ENCODE measurements at places on chromosomes 2 and 18.

- DNase-seq = no peak
These were observed 524.0 kb downstream of the LRRTM4 start for GRCh38 chr2:76998152-76998551.

DNA sequence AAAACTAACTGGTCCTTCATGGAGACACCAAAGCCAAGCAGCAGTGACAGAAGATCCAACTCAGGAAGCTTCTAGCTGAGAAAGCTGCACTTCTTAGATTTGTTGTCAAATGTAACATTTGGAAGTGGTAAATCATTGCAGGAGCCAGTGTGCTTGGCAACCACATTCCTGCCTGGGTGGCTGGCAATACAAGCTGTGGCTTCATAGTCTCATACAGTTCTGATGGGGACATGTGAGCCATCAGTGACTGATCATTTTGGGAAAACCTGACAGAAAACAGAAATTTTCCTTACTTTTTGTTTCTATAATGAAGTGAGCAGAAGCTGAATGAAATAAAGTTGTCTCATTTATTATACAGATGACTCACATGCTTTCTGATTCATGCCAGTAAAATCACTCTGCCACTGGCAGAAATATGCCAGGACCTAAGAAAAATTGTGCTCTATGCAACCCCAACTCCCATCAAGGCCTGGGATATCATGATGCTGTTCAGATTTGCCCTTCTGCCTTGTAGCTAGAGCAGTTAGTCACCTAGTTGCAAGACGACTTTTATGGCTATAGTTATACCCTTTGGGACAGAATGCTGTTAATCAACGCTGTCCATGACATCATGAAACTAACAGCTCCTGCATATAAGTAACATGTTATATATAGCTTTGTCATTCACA, 508.1 kb downstream of the ADCYAP1 start:
- DNase-seq = peak; percentile 2

- peak; percentile 49 for DNase-seq
These were observed at the start of gene SLC8A1 for GRCh38 chr2:40451918-40452605. Gene SLC8A1 (minus strand): TSS chr2:40452090.

DNA sequence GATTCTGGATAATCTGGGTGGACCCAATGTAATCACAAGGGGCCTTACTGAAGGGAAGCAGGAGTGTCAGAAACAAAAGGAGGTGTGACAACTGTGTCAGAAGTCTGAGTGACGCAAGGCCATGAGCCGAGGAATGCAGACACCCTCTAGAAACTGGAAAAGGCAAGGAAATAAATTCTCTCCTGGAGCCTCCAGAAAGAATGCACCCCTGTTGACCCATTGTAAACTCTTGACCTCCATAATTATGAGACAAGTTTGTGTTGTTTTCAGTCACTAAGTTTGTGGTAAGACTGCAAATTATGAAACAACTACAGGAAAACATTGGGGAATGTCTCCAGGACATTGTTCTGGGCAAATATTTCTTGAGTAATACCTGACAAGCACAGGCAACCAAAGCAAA, 47.3 kb upstream of the B3GNT7 start:
- no peak for DNase-seq

GRCh38 chr2:224954980-224955379, 87.3 kb downstream of the DOCK10 start:
- no peak for DNase-seq

DNA sequence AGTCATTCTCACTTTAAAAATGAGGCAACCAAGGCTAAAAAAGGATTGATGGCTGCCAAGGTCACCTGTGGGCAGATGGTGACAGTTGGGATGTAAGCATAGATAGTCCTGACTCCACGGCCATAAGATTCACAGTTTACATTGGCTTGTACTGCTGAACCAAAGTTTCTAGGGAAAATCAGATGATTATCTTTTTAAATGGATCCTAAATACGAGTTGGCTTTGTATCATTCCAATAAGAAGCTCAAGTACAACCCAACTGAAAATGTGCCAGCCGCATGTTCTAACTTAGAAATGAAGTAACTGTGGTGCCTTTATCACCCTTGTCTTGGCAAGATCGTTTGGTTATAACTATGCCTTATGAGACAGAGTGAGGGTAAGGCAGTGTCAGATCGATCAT, 27.6 kb downstream of the HK2 start:
- no peak for DNase-seq

GRCh38 chr2:101175991-101176390, 24.8 kb upstream of the TBC1D8 start:
- no peak for DNase-seq

DNA sequence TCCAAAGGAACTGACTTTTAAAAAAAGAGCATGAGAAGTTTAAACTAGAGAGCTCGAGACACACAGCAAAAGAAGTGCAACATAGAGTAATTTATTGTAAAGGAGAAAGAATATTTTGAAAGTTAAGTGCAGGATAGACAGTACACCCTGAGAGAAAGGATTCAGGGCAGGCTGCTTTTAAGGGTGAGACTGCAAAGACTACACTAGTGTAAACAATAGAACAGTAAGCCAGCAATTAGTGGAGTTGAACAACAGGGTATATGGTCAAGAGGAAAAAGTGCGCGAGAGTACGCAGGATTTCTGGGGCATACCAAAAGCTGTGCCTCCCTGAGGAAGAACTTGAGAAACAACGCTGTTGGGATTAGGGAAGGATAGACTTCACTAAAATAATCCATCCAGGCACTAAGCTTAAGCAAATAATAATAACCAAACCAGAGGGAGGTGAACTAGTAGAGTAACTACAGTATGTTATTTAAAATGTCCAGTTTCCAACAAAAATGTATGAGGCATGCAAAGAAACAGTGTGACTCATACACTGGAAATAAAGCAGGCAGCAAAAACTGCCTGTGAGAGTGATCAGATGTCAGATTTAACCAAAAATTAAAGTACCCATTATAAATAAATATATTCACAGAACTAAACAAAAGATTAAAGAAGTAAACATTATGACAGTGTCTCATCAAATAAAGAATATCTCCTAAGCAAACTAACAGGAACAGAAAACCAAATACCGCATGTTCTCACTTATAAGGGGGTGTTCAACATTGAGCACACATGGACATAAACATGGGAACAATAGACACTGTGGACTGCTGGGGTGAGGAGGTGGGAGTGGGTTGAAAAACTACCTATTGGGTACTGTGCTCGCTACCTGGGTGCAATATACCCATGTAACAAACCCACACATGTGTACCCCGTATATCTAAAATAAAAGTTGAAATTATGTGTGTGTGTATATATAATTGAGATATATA, 40.5 kb upstream of the EMILIN2 start:
- no peak for DNase-seq

DNA sequence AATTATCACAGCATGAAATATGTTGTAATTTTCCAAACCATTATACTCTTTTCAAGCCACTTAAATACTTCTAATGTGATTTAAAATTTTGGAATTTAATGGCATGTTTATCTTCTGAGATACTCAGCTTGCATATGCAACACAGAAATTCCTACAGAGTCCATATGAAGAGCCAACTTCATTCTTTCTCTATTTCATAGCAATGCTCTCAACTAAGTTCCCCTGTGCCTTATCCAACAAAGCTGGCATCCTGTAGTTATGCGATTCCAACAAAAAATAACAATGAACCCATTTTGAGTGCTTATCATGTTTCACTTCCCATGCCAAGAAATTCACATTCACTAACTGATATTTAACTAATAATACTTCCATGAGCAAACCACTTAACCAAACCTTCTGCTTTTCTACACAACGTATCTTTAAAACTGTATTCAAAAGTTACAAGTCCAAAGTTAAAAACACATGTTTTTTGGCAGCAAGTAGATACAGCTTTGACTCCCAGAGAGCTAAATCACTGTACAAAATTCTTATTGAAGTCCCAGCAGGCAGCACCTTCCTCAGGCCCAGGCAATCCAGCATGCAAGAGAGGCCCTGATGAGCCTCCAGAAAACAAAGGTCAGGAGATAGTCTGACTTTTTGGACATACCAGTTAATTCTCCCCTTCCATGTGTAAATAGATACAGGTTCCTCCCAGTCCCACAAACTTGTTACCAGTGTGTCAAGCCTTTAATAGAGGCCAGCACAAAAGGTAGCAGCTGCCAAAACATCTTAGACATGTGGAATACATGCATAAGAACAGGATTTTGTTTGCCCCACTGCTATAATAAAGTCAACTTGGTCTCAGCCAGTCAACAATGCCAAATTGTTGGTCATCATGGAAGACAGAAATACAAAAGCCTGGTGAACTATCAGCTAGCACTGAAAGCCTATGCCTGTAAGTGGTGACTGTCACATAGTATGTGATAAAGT, 113.1 kb upstream of the WDR75 start:
- no peak for DNase-seq

DNA sequence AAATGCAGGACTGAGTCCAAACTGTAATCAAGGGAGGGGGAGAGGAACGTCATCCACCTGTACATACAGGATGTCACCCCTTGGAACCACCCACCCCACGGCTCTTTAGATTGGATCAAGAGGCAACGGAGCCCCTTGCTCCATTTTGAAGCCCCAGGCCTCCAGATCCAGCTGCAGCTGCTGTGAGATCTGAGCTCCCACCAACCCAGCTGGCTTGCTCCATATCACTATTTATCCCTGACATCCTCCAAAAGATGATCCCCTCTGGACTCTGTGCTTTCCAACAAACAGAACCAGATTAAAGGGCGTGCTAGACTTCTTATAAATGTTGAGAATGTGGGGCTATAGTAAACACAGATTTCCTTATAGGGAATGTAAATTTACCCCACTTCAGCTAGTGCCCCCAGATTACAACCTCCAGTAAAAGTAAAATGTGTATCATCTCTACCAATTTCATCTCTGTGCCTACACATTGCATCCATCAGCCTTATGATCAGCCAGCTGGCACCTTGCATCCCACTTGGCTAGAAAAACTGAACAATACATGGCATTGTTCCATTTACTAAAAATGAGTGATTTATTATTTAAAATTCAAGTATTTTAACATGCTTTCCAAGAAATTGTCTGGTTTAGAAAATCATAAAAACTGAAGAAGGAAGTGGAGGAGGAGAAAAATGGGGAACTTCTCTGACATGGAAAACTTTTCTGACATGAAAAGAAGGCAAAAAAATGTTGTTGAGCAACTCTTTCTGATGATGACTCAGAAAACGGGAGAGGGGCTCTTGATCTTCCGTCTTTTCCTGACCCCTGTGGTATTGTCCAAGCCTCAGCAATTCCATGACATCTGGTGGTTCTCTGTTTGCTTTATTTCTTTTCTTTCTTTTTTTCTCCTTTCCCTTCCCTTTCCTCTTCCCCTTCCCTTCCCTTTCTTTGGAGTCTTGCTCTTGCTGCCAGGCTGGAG, 262.6 kb upstream of the THUMPD2 start:
- no peak for DNase-seq

DNA sequence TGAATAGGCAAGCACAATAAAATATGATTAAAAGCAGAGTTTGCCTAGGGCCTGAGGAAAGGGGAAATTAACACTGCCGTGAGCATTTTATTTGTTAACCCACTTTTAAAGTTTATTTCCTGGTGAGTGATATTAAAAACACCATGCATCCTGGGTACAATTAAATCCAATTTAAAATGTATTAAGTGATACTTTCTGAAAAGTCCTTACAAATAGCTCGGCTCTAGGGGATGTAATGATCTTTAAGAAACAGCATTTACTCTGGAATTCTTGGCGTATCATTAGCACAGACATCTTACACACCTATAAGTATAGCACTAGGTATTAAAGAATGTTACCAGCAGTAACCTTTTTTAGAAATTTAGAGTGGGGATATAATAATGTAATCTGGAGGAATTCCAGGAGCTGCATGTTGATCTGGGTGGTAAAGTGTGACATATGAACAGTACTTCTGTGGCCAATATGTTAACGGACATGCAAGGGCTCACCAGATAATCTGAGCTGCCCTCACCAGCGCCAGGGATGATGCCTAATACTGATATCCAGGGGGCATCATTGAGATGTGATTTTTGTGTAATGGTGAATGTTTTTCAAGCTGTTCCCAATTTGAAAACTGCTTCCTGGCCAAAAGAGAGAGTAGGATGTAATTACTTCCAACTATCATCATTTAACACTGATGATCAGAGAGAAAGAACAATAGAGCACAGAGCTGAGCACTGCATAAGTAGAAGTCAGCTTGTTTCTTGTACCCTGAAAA, 235.9 kb downstream of the DSEL start:
- DNase-seq = no peak

DNA sequence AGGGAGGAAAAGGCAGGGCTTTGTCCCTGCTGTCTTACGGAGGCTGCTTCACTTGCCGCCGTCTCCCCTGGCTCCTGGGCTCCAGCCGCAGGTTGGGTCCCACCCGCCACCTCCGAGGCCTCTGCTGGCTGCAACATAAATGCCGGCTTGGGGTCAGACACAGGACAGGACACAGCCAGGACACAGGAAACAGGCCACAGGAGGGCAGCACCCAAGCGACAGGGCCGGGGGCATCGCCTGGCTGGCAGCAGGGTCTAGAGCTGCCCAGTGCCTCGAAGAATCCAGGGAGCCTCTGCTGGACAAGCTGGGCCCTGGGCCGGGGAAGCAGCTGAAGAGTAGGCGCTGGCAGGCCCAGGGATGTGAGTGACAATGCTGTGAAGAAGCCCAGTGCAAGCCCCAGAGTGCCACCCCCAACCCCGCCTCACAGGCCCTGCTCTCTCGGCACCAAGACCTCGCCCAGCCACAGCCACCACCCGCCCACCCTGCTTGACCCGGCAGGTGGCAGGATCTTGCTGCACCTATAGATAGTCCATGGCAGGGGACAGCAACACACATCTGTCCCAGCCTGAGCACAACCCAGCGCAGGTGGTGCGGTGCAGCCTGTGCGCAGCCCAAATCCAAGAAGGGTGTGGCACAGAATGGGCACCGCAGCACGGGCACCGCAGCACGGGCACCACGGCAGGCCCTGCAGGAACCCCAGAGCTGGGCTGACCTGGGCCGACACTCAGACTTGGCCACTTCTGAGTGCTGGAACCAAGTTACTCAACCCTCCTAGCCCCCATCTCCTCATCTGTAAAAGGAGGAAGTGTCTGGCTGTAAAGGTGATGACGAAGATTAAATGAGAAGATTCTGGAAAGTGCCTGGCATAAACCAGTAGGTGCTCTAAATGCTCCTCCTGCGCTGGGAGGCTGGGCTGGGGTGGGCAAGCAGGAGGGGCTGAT, 55.6 kb downstream of the BIN1 start:
- no peak for DNase-seq

DNA sequence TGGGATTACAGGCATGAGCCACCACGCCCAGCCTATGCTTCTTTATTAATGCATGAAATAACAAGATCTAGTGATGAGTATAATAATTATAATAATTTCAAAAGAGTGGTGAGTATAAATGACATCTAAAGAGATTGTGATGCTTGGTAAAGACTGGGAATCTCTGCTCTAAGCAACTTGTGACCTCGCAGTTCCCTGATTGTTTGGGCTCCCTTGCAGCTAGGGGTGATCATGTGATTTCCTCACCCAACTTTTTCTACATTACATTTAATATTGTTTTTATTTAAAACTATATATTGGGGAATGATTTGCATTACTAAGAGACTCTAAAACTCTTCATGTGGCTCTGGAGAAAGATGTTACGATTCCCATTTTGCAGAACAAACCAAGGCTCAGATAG, 4.1 kb upstream of the PPM1B start:
- DNase-seq = no peak

GRCh38 chr2:149594411-149594810, 6.8 kb upstream of the MMADHC start:
- no peak for DNase-seq

All from Daoy (cell line).